ENCODE measurements at places on chromosomes 5 and 9.
A peak's percentile ranks its signal among the peaks of the same experiment; 100 is the strongest.

DNA sequence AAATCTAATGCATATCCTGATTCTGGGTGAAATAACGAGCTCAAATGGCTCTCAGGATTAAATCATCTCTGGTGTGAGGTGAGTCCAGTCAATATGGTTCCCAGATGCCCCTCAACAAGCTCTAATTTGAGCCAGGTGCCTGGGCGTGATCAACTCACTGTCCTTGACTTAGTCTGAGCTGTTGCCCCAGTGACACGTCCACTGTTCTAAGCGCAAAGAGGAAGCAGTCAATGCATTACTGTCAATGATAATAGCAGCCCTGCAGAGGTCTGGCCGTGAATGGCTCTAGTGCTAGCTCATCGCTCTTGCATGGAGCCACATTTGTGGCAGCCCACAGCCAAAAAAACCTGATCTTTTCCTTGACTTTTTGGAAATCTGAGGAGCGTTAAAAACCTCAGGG, 128.6 kb upstream of the EFNA5 start:
- DNase-seq: no peak

DNA sequence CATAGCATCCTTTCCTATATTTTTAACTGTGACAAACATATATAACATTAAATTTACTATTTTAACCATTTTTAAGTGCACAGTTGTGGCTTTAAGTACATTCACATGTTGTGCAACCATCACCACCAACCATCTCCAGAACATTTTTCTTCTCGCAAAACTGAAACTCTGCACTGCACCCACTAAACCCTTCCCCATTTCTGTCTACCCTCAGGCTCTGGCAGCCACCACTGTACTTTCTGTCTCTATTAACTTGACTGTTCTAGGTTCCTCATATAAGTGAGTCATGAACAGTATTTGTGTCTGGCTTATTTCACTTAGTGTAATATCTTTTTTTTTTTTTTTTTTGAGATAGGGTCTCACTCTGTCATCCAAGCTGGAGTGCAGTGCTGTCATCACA, 25.5 kb downstream of the KCNMB1 start:
- no peak for DNase-seq

DNA sequence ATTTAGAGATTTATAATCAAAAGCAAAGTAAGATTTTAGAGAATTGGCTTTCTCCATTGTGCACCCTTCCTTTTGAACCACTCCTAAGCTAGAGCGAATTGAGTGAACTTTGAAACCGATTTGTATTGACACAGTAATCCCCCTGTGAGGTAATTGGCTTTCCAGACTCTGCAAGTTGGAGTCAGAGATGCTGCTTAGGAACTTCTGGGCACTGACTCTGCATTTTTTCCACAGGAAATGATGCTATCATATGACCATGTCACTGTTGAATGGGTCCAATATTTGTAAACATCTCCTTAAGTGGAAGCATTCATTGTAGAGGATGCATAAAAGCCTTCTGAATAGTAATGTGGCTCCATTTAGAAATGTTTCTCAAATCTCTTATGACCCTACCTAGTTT, 394.4 kb upstream of the ZNF608 start:
- DNase-seq: peak; percentile 5

- no peak for DNase-seq
Measured at GRCh38 chr5:11918463-11919045, 14.3 kb upstream of the CTNND2 start.

DNA sequence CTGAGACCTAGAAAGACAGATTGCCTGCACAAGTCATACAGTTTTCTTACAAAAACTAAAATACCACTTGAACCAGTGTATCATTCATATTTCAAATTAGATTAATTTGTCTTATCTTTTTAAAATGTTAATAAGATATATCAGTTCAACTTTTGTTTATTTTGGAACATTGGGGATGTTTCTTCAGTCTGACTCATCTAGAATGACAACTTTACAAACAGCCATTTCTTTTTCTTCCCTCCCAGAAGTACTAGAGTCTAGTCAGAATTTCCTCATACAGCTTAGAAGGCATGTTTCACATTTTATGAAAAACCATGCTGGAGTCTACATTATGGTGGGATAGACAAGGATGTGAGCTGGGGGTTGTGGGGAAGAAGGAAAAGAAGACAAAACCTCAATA, 262.5 kb downstream of the NFIB start:
- DNase-seq: no peak

GRCh38 chr5:130099008-130099407, 194.7 kb downstream of the CHSY3 start:
- DNase-seq: no peak

- peak; percentile 19 for DNase-seq
Measured at GRCh38 chr5:100647461-100648230, 112.5 kb downstream of the FAM174A start.

- DNase-seq: no peak
Measured at GRCh38 chr5:40775846-40776657, 20.3 kb upstream of the TTC33 start.

GRCh38 chr5:111271885-111272284, 47.7 kb downstream of the CAMK4 start:
- DNase-seq: no peak

DNA sequence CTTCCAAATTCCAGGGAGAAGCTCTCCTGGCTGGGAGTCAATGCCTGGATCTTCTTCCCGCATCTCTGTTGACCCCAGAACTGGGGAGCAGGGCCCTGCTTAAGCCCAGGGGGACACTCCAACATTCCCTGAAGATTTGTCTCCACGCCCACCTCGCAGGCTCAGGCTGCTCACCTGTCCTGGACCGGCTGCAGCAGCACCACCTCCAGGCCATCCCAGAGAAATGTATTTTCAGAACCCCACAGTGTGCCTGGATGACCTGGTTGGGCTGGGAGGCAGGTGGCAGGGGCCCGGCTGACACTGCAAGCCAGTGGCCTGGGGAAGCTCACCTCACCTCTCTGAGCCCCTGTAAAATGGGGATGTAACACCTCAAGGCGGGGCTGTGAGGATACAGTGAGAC, 27.1 kb upstream of the ZBTB43 start:
- DNase-seq: no peak

DNA sequence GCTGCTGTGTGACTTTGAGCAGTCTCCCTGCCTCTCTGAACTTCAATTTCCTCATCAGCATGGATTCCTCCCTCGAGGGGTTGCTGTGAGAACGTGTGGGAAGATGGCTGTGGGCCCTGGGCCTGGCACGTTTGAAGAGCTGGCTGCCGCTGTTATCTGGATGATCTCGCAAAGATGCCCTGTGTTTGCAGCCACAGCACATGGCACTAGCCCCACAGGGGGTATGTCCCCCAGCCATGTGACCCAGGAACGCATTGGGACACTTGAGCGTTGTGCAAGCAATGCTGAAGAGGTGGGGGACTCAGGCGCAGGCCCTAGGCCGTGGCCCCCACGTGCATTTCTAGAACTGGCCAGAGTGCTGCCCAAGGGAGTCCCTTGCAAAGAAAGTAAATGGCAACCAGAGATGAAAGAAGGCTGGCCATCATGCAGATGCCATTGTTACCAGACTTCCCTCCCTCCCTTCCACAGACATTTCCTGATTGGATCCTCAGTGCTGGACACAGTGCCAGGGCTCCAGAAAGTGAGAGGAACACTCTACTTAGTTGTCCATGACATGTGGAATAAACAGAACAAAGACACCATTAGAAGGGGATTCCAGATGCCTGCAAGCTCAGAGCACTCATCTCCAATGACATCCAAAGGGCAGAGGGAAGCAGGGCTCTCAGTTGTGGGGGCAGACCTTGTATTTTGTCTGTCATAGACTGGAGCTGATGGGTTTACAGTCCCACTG, 65.1 kb upstream of the NEURL1B start:
- no peak for DNase-seq

- no peak for DNase-seq
Measured at GRCh38 chr9:5435912-5436311, 1.8 kb downstream of the PLGRKT start.

GRCh38 chr9:34651876-34652601, at the start of gene IL11RA:
IL11RA (plus strand) TSS chr9:34652185; CDS start chr9:34655218, 3,033 bp downstream.
- peak; percentile 58 for DNase-seq

- DNase-seq: no peak
Measured at GRCh38 chr9:124163760-124164255, 93.9 kb upstream of the NEK6 start.

GRCh38 chr5:111280282-111280951, 56.2 kb downstream of the CAMK4 start:
- no peak for DNase-seq

DNA sequence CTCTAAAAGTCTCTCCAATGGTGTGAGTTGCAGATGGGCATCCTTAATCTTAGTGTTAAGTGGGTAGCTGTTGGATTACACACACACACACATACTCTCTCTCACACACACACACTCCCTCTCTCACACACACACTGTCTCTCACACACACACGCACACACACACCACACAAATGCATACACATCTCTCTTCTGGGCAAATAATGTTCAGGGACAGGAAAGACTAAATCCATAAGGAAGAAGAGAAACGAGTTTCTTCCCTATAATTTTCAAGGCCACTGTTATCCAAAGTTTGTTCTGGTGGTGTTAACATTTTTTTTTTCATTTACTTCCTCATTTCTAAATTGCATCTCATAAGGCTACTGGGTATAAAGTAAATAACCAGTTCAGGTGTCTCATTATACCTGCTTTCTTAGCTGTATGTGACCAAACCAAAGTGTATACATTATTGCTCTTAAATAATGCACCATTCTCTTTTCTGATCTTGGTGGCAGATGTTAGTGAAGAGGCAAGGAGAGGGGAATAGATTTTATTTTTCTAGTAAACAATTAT, 22.5 kb upstream of the CCNH start:
- DNase-seq: no peak

GRCh38 chr5:76787237-76787636, 31.6 kb upstream of the F2RL1 start:
- DNase-seq: no peak

DNA sequence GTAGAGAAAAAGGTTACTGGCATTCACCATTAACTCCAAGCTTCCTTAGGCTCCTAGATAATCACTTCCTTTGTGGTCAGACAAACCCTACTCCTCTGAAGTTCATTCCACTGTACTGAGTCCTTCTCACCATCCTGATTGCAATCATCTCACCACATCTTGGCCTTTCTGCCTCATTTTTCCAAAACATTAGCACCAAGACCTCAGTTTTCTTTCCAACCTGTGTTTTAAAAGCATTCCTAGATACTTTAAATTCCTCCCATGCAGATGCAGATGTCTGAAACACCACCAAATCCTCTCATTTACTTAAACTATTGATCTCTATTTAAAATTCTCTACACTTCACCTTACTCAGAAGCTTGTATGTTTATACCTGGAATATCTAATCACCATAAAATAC, 961.3 kb upstream of the CTNND2 start:
- DNase-seq: no peak

DNA sequence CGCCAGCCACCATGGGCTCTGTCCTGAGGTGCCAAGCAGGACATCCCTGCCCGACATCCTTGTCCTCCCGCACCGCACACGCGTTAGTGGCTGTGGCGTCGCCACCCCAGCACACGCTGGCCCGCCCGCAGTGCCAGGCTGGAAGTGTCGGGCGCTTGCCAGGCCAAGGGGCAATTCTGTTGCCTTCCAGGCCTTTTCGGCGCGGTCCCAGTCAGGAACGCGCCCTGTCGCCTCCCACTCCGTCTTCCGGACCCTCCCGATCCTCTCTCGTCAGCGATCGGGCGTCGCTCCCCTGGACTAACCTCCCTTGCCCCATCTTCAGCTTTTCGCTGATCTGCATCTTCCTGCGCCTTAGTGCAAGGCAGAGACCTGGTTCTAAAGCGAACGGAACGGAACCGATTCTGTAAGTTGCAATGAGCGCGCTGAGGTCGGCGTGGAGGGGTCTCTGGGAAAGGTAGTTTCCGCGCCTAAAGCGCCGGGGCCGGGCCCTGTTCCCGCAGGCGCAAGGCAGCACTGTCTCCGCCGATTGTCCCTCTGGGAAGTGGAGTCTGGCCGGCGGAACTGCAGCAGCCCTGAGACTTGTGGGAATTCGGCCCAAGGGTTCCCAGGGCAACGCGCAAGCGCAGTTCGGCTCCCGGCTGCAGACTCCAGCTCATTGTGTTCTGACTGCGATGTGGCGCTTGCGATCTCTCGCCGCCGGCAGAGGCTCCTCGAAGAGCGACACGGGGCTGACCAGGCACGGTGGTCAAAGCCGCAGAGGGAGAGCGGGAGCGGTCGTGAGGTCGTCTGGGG, at the start of gene ZNF454:
Gene ZNF454, plus strand, starts transcription at position 630 of the 792 bp plus-strand sequence. CDS start 1,594 bp downstream, outside the sequence.
- no peak for DNase-seq

DNA sequence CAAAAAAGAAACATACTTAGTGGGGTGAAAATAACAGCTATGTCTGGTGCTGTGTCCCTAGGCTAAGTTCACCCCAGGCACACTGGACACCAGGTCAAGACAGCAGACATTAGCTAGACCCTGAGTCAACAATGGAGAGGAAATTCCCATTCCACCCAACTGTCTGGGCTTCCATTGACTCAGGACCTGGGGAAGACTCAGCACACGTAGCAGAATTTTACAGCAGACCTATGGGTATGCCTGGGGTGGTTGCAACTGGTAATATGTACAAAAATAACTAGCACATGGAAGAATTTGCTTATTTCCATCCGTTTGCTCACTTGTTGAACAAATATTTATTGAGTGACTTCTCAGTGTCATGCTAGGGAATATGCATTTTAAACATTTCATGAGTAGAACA, 117.0 kb downstream of the GAS1 start:
- DNase-seq: no peak

DNA sequence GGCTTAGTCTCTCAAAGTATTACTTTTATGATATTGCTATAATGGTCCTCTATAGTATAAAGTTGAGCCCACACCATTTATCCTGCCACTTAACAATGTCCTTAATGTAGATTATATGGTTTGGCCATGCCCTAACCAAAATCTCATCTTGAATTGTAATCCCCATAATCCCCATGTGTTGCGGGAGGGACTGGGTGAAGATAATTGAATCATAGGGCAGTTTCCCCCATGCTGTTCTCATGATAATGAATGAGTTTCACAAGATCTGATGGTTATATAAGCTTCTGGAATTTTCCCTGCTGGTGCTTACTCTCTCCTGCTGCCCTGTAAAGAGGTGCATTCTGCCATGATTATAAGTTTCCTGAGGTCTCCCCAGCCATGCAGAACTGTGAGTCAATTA, 498.8 kb downstream of the RAB3C start:
- no peak for DNase-seq

GRCh38 chr5:17813214-17813613, 179.0 kb downstream of the TAF11L14 start:
- DNase-seq: no peak

- no peak for DNase-seq
Measured at GRCh38 chr5:149387081-149387631, 8.1 kb upstream of the IL17B start.

DNA sequence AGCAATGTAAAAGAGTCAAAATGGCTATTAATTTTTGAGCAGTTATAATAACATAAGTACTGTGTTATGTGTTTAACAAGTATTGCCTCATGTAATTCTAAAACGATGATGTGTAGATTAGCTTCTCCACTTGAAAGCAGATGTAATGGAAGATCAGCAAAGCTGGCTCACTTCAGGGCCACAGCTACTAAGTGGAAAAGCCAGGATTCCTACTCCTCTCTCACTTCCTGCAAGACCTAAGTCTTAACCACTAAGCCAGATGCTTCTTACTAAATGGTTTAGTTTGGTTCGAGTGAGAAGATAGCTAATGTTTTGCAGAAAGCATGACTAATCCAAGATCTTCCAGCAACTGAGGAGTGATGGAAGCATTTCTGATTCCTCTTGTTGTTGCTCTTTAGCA, 15.7 kb upstream of the TNC start:
- no peak for DNase-seq

GRCh38 chr5:138965626-138966025, 90.5 kb upstream of the LRRTM2 start:
- no peak for DNase-seq

GRCh38 chr5:177393990-177394389, 6.5 kb downstream of the PFN3 start:
- no peak for DNase-seq
